NCI-H2107 (cell line): ENCODE measurements at places on chromosomes 16 and 17.

GRCh38 chr17:36204724-36205500, 6.0 kb upstream of the CCL4L2 start:
- no peak for DNase-seq

DNA sequence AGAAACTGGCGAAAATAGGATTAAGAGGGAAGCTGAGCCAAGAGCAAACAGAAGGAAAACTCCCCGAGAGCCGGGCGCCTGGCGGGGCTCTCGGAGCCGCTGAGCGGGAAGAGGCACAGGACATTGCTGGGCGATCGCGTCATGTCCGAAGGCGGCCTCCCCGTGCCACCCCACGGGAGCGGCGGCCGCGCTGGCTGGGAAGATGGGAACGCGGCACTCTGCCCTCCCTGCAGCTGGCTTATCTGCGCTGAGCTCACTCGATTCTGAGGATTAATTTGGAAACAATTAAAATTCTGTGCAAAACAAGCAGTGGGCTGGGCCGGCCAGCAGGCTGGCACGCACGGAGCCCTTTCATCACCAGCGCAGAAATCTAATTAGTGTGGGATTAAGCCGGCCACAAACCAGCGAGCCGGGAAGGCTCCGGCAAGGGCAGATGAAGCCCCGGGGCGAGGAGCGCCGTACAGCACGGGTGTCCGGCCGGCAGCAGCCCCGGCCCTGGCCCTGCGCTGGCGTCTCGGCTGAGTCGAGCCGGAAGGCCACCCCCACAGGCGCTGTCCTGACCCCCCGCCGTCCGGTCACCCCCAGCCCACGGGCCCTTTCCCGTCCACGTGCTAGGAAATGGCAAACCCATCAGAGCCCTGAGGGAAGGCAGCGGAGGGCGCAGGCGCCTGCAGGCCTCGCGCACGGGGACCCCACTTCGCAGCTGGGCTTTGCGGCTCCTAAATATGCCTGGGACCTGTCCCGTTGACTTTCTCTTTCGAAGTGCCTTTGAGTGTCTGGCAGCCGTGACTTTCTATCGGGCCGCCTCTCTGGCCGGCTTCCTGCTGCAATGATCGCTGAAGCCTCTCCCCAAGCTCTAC, 37.9 kb downstream of the SOX8 start:
- DNase-seq, result no peak

GRCh38 chr17:75108193-75108592, 1.6 kb upstream of the ARMC7 start:
- DNase-seq, result no peak

GRCh38 chr17:28948342-28948741, 3.0 kb downstream of the PHF12 start:
- DNase-seq, result no peak

- DNase-seq, result no peak
Measured at GRCh38 chr17:68379692-68380677, 77.3 kb downstream of the WIPI1 start.
